Frontal cortex (tissue), 4 donors: ENCODE measurements at places on chromosomes 4 and X. TPM values are rescaled to one million over a fixed set of nuclear protein-coding genes. Genes with fewer than 3 reads are reported as not detected.

Gene IL9R
- not detected for total RNA-seq

Gene CCDC120
- total RNA-seq = 1.6 TPM

Gene TGIF2LX
- total RNA-seq = not detected

Gene AMOT
- 12.6 TPM for total RNA-seq

DNA sequence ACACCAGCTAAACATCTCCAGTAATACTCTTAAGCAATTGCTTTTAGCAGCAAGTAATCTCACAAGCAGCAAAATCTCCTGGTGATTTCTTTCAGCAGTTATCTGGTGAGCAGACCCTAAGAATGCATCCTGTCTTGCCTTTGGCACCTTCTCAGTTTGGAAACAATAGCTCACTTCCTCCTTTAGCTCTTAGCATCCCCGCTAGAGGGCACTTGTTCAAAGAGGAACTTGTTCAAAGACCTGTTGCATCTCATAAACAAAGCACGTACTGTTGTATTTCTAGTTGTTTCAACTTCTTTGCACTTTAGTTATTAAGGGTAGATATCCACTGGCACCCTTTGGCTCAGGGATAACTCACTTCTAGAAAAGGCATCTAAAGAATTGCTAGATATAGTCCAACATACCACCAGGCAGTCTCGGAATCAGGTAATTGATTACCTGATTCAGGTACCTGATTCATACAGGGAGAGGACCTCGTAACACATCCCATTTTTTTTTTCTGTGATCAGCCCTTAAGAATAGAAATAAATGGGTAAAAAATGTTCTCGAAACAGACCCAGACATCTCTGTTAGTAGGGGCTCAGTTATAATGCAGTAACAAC is 81.9 kb upstream of the QRFPR start:
- peak; percentile 5 for DNase-seq

DNA sequence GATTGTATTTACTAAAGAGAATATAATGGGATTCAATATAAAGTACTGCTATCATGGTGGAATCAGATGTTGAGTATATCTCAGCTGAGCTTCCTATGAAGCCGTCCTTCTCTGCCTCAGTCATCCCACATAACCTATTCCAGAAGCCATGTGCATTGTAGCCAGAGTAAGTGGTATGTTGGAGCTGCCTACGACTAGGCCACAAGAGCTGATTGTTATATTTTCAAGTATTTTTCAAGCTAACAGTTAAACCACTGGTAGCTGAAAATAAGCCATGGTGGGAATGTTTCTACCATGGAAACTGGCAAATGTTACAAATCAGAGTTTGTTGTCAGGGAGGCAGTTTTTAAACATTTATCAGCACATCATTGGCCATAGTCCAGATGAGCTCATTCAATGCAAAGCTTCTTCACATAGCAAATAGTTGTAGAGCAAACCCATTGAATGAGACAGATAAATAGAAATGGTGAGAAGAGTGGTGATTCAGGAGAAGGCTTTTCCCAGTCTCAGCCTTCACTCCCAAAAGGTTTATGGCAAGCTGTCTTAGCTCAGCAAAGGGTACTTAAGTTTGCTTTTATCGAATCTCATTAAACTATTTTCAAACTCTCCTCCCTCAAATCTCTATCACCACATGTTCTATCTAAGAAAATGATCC is 436.4 kb downstream of the PCDH19 start:
- DNase-seq = no peak

DNA sequence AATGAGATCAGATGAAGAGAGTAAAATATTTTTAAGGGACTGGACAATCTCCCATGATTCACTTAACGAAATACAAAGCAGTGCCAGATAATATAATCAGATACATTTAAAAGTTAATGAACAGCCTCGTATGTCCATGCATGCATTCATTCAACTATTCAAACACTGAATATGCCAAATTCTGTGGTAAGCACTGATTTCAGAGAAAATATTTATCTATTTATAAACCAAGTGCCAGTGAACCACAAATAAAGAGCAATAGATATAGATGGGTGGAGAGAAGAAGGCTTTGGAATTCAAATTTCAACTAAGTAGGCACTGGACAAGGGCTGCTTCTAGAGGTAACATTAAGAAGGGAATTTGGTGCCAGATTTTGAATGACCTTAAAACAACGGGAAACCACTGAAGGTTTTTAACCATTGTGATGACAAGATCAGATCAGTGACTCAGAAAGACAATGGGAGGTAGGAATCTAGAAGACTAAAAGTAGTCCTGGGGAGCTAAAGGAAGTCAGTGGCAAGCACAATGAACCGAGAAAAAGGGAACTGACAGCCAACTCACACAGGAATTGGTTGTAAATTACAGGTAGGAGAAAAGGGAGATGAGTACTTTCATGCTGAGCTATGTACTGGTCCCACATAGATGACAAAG is 14.2 kb downstream of the ELOVL6 start:
- DNase-seq = no peak

- no peak for DNase-seq
Observed at GRCh38 chr4:165191814-165192499, 15.4 kb upstream of the KLHL2 start.

DNA sequence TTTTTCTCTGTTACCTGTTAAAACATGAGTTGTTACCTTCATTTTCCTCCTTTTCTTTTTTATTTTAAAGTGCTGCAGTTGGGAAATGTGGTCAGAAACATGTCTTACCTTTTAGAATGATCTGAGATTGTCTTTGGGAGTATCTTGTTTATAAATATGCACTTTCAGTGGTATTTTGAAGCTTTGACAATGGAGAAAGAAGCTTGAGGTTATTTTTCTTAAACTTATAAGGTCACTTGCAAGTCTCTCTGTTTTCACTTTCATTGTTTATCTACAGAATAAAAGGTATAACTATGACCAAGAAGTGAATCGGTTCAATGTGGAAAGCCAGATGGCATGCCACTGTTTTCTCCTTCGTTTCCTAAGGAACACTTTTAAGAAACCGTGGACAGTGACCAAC is 167.5 kb upstream of the SLC7A11 start:
- no peak for DNase-seq

GRCh38 chrX:55489314-55490009 is at the start of gene USP51:
Gene USP51 (minus strand): TSS chrX:55489848. CDS start chrX:55488939, 909 bp downstream.
- DNase-seq = no peak
